ENCODE measurements at places on chromosomes 5 and 9. TPM values are rescaled to one million over a fixed set of nuclear protein-coding genes. Genes with fewer than 3 reads are reported as not detected.

- DNase-seq, result no peak
- no peaks in the 10 kb centered on the region for H3K36me3 ChIP-seq
- no peak overlapping the region for H3K4me3 ChIP-seq
- no peaks in the 10 kb centered on the region for H3K27me3 ChIP-seq
- H3K4me1 ChIP-seq, result no peaks in the 10 kb centered on the region
- no peak overlapping the region for H3K27ac ChIP-seq
These were observed 497.8 kb upstream of the SEMA6A start for GRCh38 chr5:117072439-117072838.

GRCh38 chr5:28403846-28404245 lies 1365.5 kb upstream of the CDH9 start:
- H3K27me3 ChIP-seq, result no peaks in the 10 kb centered on the region
- H3K27ac ChIP-seq, result no peak overlapping the region
- H3K4me3 ChIP-seq, result no peak overlapping the region
- H3K36me3 ChIP-seq, result no peaks in the 10 kb centered on the region

- peaks cover 4% of the 10 kb centered on the region for H3K4me1 ChIP-seq
- no peaks in the 10 kb centered on the region for H3K27me3 ChIP-seq
- peak; percentile 35 for DNase-seq
- H3K4me3 ChIP-seq, result peak overlapping the region; percentile 59
- no peaks in the 10 kb centered on the region for H3K36me3 ChIP-seq
These were observed 700 bp downstream of the CDO1 start for GRCh38 chr5:115815693-115816225.

GRCh38 chr5:158487664-158488063 lies 612.1 kb downstream of the EBF1 start:
- H3K27ac ChIP-seq, result no peak overlapping the region
- DNase-seq, result no peak
- no peaks in the 10 kb centered on the region for H3K27me3 ChIP-seq
- H3K36me3 ChIP-seq, result no peaks in the 10 kb centered on the region
- H3K4me1 ChIP-seq, result peaks cover 15% of the 10 kb centered on the region
- no peak overlapping the region for H3K4me3 ChIP-seq

DNA sequence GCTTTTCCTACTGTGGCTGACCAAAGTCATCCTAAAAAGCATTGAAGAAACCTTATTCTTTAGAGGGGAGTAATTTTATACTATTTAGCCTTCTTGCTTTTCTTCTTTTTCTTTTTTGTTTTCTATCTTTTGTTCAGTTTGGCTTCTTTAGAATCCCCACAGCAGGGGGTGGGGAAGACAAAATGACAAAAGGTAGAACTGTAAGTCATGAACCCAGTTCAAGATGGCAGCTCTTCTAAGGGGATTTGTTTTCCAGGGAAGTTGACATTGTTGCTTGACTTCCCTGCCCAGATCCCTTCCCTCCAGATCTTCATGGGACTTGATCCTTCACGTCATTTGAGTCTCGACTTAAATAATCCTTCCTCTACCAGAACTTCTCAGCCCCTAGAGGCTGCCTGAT lies 692.4 kb upstream of the DMAC1 start:
- no peak for DNase-seq
- no peak overlapping the region for H3K4me3 ChIP-seq
- no peaks in the 10 kb centered on the region for H3K36me3 ChIP-seq

Gene CDX1
- 0.77 TPM for total RNA-seq

Gene ERAP2
- 22.0 TPM for total RNA-seq

DNA sequence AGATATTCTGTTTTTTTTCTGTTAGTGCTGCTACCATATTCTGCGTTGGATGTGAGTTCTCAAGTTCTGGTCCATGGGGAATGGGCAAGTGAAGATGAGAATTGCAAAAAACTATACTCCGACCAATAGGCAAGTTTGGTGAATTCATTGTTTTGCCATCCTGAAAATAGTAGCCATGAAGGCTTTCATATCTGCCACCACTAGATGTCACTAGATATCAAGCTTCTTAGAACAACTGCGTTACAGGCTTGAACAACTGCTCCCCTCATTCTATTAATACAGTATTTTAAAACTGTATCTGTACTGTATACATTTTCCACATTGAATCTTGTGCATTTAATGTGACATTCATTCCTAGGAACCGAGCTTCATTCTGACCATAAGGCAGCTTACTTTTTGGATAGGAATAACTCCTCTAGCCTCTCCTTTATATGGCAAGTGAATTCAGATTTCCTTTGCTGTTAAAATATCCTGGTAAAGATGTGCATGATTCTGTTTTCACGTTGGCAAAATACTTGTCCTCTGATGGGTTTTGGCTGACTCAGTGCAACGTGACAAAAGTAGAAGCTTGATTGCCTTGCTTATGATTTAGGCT lies 163.6 kb downstream of the SREK1 start:
- no peaks in the 10 kb centered on the region for H3K27me3 ChIP-seq
- no peaks in the 10 kb centered on the region for H3K36me3 ChIP-seq
- no peak overlapping the region for H3K27ac ChIP-seq
- H3K4me3 ChIP-seq, result no peak overlapping the region

Gene ECPAS
- 90.5 TPM for total RNA-seq

GRCh38 chr5:56601641-56602071 lies 213.7 kb upstream of the MAP3K1 start:
- no peaks in the 10 kb centered on the region for H3K27me3 ChIP-seq
- H3K4me3 ChIP-seq, result no peak overlapping the region
- H3K27ac ChIP-seq, result no peak overlapping the region
- H3K36me3 ChIP-seq, result no peaks in the 10 kb centered on the region

Gene APBA1
- total RNA-seq, result 12.9 TPM

DNA sequence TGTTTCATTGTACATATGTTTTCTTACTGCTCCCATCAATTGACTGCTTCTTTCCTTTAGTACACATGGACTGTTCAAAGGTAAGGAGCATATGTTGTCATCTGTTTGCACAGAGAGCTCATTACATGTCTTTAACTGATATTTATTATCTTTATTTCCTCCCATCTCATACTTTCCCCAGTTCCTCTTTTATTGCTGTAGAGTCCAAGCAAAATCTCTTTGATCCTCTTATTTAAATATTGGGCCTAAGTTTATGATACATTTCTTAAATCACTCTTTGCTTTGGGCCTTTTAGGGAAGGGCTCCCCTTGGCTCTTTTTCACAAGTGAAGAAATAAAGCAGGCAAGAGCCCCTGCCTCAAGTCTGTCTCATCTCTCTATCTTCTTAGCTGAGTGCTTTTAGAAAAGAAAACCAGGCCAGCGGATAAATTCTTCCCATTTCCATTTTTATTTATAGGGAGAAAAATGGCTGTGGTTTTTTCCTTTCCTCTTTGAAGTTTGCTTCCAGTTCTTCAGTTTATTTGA lies 152.4 kb downstream of the DOCK2 start:
- no peak overlapping the region for H3K4me3 ChIP-seq
- H3K27me3 ChIP-seq, result no peaks in the 10 kb centered on the region
- H3K4me1 ChIP-seq, result no peaks in the 10 kb centered on the region
- H3K27ac ChIP-seq, result no peak overlapping the region
- DNase-seq, result no peak

DNA sequence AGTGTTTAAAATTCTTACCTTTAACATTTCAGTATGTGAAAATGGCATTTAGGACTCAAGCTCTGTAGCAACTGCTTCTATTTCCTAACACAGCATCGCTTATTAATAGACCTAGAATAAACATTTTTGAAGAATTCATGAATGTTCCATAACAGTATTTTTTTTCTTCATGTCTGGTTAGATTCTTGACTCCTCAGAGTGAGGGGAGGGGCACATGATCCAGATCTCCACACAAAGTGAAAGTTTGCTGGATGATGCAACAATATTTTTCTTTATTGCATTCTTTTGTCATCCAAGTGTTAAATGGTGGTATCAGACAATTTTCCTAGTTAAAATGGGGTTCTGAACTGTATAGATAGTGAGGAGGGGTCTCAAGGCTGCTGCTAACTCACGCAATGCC lies 130.8 kb upstream of the MAN2A1 start:
- no peaks in the 10 kb centered on the region for H3K4me1 ChIP-seq
- H3K36me3 ChIP-seq, result no peaks in the 10 kb centered on the region
- no peak for DNase-seq

DNA sequence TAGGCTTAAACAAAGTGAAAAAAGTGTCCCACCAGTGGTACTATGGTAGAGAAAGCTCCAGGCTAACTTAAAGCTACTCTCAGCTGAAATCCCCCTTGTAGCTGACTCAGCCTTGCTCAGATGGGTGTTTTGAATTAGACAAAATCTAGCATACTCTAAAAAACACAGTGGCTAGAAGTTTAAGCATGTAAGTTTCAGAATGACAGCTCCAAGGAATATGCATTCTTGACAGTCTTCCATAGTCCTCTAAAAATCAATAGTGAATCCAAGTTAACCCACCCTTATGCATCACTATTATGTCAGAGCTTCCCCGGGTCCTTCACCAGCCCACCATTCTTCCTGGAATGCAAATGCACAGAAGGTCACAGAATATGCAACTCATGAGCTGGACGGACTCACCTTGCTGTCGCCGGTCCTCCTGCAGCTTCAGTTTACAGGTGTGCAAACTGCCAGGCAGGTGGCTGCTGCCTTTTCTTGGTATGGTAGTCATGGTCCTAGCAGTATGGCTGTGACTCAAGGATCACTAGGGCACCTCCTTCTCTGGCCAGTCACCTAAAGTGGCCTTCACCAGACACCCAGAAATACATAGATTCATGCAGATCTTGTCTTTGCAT lies 668 bp downstream of the RANBP3L start:
- peak overlapping the region; percentile 66 for H3K27ac ChIP-seq
- H3K36me3 ChIP-seq, result no peaks in the 10 kb centered on the region
- no peak overlapping the region for H3K4me3 ChIP-seq
- no peaks in the 10 kb centered on the region for H3K27me3 ChIP-seq
- H3K4me1 ChIP-seq, result peaks cover 4% of the 10 kb centered on the region

Gene LRRTM2
- 0.92 TPM for total RNA-seq

GRCh38 chr9:6926436-6926835 lies 168.7 kb downstream of the KDM4C start:
- H3K36me3 ChIP-seq, result no peaks in the 10 kb centered on the region
- H3K4me1 ChIP-seq, result peaks cover 2% of the 10 kb centered on the region
- H3K27me3 ChIP-seq, result no peaks in the 10 kb centered on the region
- H3K27ac ChIP-seq, result no peak overlapping the region
- no peak for DNase-seq

GRCh38 chr9:73370053-73370452 lies 218.4 kb downstream of the ANXA1 start:
- no peak overlapping the region for H3K27ac ChIP-seq
- H3K4me1 ChIP-seq, result no peaks in the 10 kb centered on the region
- no peaks in the 10 kb centered on the region for H3K36me3 ChIP-seq

- no peak overlapping the region for H3K4me3 ChIP-seq
- H3K27me3 ChIP-seq, result no peaks in the 10 kb centered on the region
- H3K27ac ChIP-seq, result no peak overlapping the region
- H3K4me1 ChIP-seq, result no peaks in the 10 kb centered on the region
These were observed 113.9 kb upstream of the SLC12A2 start for GRCh38 chr5:127969651-127970050.

Gene TNFSF8
- 1.1 TPM for total RNA-seq

DNA sequence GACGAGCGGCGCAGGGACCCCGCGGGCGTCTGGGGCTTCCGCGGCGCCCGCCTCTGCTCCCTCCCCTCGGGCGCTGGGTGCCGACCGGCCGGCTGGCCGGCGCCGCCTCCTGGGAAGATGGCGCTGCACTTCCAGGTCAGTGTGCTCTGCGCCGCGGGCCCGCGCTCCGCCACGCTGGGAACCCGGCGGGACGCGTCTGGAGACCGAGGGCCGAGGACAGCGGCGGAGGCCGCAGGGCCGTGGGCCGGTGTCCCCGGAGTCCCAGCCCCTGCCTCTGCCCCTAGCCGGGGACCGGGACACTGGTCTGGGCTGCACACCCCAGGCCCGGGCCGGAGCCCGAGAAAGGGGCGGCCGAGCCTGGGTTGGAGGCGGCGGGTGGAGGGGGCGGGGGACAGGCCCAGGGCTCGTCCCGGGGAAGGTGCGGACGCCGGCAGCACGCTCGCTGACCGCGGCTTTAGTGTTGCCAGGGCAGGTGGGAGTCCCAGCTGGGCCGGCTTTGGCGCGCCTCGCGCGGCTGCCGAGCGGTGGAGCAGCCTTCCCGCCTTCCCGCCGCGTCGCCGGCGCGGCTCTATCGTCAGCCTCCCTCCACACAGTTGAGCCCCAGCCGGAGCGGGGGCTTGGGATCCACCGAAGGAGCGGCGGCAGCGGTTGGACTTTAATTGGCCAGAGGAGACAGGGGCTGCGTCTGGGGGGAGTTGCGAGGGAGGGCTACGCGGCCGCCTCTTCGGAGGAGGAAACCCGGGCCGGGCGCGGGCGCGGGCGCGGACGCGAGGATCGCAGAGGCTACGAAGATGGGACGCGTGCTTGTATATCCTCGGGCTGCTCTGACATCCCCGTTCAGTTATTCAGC lies at the start of gene RANBP17:
Gene RANBP17, plus strand, starts transcription at position 102 of the 850 bp plus-strand sequence.
- no peak within 1 kb of the TSS for H3K27ac ChIP-seq
- no peaks in the 10 kb centered on the region for H3K27me3 ChIP-seq
- H3K4me3 ChIP-seq, result peak within 1 kb of the TSS; percentile 51
- peak; percentile 47 for DNase-seq

GRCh38 chr5:17400724-17401469 lies 97.1 kb upstream of the TAF11L2 start:
- no peak overlapping the region for H3K27ac ChIP-seq
- no peaks in the 10 kb centered on the region for H3K27me3 ChIP-seq
- H3K36me3 ChIP-seq, result no peaks in the 10 kb centered on the region
- DNase-seq, result no peak
- peaks cover 16% of the 10 kb centered on the region for H3K4me1 ChIP-seq
- no peak overlapping the region for H3K4me3 ChIP-seq

DNA sequence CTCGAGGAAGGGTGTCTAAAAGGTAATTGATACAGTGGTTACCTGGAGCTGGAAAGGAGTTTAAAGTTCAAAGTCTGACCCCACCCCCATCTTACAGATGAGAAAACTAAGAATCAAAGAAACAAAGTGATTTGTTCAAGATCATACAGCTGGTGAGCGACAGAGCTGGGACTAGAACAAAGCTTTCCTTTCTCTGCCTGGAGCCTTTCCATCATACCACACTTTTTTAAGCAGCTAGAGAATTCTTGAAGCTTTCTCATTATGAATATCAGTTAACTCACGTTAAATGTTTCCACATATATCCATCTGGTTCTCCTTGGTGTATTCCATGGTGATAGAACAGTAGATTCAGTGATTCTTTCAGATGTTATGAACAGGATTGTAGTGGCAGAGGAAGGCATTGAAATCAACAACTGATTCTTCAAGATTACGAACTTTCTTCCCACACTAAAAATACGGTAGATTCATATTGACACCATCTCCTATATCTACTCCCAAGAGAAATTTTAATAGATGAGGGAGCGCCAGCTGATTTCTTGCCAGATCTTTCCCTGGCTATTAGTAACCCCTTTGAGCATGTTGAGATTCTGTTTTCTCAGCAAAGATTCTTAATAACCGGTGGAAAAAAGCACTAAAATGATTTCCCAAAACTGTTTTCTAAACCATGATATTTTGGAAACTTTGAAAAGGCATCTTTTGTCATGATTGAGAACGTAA lies 233.7 kb downstream of the ADAMTSL1 start:
- no peaks in the 10 kb centered on the region for H3K36me3 ChIP-seq
- DNase-seq, result no peak
- no peaks in the 10 kb centered on the region for H3K27me3 ChIP-seq
- H3K4me3 ChIP-seq, result no peak overlapping the region
- peaks cover 9% of the 10 kb centered on the region for H3K4me1 ChIP-seq

Gene NRG2
- 19.3 TPM for total RNA-seq
